ENCODE measurements at places on chromosomes 3 and 15.

DNA sequence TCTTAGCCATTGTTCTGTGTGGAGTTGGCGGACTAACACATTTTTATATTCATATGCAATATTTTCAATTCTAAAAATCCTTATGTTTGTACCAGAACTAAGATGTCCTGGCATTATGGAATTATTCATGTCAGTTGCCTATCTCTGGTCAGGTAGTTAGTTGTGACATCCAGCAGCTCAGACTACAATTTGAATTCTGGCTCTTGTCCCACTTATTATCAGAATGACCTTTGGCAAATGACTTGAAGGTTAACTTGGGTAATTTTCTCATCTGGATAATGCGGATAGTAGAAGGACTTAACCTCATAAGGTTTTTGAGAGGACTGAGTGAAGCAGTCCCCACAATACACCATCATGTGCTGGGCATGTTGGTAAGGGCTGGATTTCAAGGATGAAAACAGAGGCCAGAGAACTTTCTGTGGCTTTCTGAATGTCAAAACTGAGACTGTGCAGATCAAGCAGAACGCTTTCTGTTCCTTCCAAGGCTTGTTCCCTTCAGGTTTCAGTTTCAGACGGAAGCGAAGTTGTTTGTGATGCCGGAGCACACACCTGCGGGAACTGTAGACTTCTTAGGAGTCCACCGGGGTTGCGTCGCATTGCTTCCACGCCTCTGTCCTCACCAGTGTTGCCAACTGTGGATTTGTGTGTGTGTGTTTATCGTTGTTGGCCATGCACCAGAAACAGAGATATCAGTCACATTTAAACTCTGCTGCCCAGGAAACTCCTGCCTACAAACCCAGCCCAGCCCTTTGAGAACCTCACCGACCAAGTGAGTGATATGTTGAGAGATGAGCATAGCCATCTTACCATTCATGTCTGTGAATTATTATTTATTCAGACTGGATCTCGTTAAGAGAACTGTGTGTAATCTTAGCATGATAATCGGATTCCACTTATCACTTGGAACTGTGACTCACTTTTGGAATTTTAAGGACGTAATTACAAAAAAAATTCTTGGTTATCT lies 76.0 kb downstream of the PTPRG start:
- no peak for DNase-seq

DNA sequence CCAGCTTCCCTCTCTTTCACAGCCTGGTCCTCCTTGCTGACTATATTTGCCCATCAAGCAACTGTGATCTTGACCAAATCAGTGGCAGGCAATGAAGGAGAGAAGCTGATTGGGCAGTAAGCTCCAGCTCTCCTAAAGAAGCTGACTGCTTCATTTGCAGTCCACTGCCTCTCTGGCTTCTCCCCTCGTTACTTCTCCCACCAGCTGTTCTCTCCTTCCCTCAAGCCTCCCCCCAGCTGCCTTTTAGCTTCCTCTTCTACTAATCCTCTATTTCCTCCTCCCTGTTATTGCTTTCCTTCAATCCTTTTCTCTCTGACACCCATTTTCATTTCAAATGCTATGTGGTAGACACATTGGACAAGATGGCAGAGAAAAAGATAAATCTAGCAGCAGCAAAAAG lies 474.7 kb upstream of the UBE2E2 start:
- no peak for DNase-seq

GRCh38 chr3:18134386-18135059 lies 290.6 kb downstream of the SATB1 start:
- no peak for DNase-seq

- no peak for DNase-seq
Measured at GRCh38 chr3:194333981-194334320, 17.2 kb downstream of the CPN2 start.

GRCh38 chr15:64699751-64700388 lies 75.5 kb downstream of the RBPMS2 start:
- no peak for DNase-seq

DNA sequence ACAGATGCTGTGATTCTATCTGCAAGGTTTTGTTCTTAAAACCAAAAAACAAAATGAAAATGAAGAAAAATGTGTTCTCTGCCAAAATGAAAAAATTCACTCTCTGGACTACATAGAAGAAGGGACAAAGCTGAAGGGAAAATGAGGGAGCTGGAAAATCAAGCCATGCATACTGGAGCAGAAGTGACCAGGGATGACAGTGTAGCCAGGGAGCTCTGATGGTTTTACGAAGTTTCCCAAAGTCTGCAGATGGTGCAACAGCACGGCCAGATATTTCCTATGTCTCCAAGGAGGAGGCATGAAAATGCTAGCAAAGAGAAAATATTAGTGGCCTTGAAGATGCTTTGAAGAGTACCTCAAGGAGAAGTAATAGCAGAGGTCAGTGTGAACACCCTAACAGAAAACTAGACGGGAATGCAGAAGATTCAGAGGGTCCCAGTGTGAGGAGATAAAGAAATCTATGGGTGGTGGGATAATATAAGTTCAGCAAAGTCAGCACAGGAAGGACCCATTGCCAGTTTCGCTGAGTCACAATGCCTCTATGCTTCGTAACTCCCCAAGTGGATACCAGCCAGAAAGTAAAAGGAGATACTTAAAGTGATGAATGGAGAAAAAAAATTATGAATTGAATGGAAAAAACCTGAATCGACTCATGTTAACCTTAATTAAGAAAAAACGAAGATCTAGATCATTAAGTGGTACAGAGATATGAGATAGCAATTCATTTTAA lies 39.0 kb upstream of the POMGNT2 start:
- no peak for DNase-seq

- peak; percentile 13 for DNase-seq
Measured at GRCh38 chr15:58771621-58772250, 634 bp downstream of the MINDY2 start.

GRCh38 chr3:67866571-67866970 lies 212.2 kb upstream of the SUCLG2 start:
- no peak for DNase-seq

- no peak for DNase-seq
Measured at GRCh38 chr3:59266551-59266950, 216.7 kb upstream of the CFAP20DC start.

DNA sequence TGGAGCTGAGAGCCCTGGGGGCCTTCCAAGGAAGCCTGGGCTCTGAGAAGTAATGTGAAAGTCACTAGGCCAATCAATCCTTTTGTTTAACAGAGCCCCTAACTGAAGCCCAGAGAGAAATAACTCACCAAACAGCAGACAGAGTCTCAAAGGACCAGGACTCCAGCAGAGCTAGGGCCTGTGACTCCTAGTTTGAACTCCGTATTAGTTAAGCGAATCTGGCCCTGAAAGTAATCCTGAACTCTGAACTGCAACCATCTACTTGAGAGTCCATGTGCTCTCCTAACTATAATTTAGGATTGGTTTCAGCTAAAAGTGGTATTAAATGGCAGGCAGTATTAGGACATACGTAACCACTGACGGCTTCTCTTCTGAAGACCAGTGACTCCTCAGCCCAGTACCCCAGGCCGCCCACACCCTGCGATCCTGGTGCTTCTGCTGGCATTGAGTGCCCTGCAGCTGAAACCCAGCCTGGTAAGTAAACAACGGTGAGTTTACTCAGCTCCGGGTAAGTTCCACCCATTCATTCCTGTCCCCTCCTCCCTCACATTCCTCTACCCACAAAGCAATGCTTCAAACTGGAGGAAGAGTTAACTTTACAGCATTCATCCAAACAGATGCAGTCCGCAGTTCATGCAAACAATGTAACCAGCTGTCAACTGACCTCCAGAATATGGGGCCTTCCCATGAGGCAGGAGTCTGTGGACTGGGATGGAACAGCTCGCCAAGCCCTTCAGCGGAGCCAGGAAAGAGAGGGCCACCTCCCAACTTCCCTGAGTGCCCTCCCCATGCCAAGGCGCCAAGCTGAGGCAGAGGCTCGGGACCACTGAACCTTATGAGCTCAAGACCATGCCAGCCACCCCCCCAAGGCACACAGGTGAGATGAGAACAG lies 7.3 kb downstream of the MYO5C start:
- DNase-seq: no peak

DNA sequence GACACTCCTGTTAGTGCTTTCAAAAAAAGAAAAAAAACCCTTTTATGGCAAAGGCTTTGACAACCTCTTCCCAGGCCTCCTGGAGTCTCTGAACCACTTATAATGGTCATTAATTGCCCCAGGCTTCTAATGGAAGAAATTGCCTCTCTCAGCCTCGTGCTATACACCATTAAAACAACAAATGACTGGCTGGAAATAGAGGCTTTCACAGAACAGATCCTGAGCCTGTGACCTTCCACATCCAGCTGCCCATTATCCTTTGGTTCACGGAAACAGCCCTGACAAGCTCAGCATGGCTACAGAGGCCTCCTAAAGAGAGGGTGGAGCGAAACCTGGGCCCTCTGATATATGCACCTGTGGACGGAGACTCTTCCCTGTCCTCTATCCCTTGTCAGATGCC lies 26.8 kb upstream of the MKRN3 start:
- DNase-seq: no peak

- no peak for DNase-seq
Measured at GRCh38 chr3:24480497-24480896, 14.2 kb downstream of the THRB start.

DNA sequence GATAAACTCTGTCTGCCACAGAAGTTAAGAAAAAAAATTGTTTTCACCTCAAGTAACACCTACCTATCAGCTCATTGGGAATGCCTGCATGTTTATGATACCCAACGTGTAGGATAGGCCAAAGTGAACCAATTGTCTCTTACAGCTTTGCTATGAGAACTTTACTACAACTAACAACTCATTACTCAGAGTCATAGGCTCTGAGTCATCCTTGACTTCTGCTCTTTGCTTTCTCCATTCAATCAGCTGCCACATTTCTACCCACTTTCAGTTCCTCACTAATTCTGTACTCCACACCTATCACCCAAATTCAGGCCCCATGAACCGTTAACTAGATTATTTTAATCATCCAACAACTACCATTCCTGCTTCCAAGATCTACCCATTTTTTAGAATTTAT lies 843.9 kb downstream of the TUSC7 start:
- no peak for DNase-seq

GRCh38 chr3:184158404-184158803 lies 3.2 kb downstream of the DVL3 start:
- no peak for DNase-seq

- DNase-seq: no peak
Measured at GRCh38 chr15:71705151-71705550, 105.2 kb upstream of the NR2E3 start.

DNA sequence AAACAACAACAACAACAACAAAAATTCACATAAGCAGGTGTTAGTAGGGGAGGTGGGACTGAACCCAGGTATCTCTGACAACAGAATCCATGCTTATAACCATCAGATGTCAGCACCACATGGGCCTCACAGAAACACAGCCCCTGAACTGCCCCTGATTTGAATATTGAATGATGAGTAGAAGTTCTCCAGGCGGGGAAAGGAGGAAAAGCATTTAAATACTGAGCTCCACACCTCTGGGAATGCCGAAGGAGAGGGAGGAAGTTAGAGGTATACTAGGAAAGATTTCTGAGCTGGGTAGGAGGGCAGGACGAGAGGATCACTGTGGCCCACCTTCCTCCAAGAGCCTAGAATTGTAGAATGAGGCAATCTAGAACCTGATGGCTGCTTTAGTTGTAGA lies 31.9 kb upstream of the EIF4A2 start:
- DNase-seq: no peak

DNA sequence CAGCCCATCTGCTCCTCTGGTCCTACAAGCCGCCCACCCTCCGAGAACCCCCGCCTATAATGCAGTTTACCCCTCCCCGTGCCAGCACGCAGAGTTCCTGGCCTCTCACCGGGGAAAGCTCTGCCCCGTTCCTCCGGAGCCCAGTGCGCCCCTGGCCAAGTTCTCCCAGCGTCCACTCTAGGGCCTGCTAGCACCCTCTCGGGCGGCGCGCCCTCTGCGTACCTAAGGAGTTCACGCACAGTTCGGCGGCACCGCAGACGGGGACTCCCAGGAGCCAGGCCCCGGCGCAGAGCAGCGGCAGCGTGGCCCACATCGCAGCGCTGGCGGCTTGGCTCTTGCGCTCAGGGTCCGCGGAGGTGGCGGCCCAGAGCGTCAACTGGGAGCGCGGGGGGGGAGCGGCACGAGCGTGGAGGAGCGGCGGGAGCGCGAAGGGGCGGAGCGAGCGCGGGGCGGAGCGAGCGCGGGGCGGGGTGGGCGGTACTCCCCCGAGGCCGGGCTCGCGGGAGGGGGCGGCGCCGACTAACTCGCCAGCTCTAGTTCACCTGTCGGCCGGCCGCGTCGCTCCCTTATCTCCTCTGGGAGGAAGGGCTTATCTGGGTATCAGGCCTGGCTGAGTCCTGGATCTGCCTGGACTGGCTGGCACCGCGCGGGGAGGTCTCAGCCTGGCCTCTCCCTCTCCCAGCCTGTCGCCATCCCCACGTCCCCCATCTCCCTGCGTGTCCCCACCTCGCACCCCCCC lies at the start of gene CTSH:
Gene CTSH (minus strand): TSS at position 378 of the 739 bp plus-strand sequence. CDS start 65 bp downstream, at position 313.
- peak; percentile 64 for DNase-seq

- DNase-seq: peak; percentile 32
Measured at GRCh38 chr15:60591496-60592370, 112.8 kb upstream of the ICE2 start.

- DNase-seq: no peak
Measured at GRCh38 chr3:25349095-25349494, 79.0 kb upstream of the RARB start.

GRCh38 chr3:150956376-150956775 lies 16.2 kb downstream of the CLRN1 start:
- DNase-seq: no peak

- DNase-seq: peak; percentile 86
Measured at GRCh38 chr3:14175383-14176037, 2.9 kb downstream of the XPC start.

GRCh38 chr3:194592798-194593752 lies 40.1 kb downstream of the TMEM44 start:
- DNase-seq: no peak

DNA sequence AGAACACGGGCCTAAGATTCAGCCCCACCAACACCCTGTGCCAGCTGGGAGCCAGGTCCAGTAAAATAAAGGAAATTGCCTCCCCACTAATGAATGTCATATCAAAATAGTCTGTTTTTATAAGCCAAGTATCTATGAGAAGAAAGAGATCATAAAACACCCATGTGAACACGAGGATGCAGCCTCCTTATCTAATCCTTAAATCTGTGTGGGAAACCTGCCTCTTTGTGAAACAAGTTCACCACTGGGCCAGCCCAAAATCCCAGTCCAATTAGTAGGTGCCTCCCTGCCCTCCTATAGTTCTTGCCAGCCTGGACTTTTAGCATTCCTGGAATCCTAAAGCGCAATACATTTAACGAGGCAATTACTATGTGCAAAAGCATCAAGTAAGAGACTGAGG lies 42.0 kb downstream of the SCAPER start:
- no peak for DNase-seq

- DNase-seq: no peak
Measured at GRCh38 chr15:41476416-41477048, 17.1 kb upstream of the ITPKA start.

Data from central memory CD4-positive, alpha-beta T cell (primary cell).